ENCODE measurements at places on chromosomes 3 and 15.

DNA sequence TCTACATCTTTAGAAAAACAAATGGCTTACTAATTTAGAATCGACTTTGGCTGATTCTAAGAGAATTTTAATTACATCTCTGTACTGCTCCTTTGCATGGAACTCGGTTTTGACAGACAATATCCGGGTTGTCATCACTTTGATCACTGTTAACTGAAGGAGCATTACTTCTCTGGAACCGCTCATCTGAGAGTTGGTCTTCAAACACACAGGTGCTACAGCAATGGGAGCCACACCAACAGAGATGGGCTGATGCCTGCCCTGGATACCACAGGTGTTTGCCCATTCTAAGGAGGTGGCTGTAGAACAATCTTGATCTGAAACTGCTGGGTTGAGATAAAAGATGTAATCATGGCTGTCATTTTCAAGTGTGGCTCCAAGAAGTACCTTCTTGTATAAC lies 21.6 kb downstream of the LINS1 start:
- no peak for DNase-seq

GRCh38 chr3:110383356-110383755 lies 688.3 kb upstream of the NECTIN3 start:
- DNase-seq, result no peak

- DNase-seq, result no peak
These were observed 95.1 kb upstream of the PHLDB2 start for GRCh38 chr3:111763968-111764367.

DNA sequence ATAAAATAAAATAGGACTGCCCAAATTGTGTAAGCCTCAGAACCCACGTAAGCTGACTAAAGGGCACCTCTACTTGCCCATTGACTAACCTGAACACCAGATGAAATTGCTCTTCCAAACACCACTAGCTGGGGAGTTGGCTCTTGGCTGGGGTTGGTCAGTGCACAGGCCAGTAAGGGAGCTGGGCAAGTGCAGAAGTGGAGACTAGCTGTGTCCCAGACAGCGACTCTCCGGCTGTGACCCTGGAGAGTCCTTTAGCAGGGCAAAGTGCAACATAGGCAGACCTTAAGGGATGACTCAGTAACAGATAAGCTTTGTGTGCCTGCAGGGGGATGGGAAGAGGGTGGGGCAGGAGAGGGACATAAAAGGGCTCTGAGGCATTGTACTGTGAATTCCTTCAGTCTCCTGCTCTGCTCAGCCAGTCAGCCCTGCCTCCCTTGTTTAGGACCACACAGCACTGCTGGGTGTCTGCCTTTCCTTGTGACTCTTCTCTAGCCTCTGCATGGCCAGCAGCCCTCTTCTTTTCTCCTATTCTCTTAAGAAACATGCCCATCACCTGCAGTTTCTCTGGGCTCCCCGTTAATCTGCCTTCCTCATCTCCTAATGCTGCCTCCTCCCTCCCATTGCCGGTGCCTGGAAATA lies 13.2 kb downstream of the NR1I2 start:
- DNase-seq, result no peak

DNA sequence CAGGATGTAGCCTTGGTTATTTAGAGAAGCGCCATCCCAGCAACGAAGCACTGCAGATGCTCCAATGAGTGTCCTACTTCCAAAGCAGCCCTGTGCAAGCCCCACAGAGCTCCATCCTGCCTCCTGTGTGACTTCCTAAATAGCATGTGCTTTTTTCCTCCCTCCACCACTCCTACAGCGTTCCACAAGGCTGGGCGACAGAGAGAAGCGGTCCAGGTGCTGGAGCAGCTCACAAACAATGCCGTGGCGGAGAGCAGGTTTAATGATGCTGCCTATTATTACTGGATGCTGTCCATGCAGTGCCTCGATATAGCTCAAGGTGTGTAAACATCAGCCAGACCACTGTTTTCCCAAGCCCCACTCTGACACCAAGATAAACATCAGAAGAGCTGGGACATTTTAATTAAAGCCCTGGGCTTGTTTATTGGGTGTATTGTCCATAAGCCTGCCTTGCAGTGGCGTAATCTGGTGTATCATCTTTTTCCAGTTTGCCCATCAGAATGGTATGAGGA lies 22.2 kb upstream of the RHO start:
- DNase-seq, result no peak

DNA sequence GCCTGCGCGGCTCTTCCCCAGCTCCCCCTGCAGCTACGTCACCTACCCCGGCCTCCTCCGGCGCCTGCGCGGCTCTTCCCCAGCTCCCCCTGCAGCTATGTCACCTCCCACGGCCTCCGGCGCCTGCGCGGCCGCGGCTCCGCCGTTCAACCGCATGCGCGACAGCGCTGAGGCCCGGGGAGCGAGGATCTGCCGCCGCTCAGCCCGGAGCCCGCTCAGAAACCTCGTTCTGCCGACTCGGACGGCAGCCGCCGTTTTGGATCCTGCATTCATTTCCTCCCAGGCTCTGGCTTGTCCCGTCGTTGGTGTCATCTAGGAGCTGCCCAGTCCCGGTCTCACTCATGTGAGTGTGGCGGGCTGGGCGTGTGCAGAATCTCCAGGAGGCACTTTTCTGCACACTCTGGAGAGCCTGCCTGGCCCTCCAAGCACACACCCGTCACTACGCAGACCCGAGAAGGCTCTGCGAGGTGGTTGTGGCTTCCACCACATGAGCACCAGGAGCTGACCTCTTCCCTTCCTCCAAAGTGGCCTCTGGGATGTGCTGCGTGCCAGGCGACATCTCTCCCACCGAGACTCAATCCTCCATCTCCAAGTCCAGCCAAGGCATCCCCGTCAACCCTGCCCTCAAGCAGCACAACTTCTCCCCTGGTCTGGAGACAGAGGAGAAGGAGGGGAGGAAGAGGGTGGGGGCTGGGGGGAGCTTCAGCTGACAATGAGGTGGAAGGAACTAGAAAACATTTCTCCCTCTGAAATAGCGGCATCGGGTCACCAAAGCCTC lies 165.3 kb downstream of the CHSY1 start:
- DNase-seq, result no peak

DNA sequence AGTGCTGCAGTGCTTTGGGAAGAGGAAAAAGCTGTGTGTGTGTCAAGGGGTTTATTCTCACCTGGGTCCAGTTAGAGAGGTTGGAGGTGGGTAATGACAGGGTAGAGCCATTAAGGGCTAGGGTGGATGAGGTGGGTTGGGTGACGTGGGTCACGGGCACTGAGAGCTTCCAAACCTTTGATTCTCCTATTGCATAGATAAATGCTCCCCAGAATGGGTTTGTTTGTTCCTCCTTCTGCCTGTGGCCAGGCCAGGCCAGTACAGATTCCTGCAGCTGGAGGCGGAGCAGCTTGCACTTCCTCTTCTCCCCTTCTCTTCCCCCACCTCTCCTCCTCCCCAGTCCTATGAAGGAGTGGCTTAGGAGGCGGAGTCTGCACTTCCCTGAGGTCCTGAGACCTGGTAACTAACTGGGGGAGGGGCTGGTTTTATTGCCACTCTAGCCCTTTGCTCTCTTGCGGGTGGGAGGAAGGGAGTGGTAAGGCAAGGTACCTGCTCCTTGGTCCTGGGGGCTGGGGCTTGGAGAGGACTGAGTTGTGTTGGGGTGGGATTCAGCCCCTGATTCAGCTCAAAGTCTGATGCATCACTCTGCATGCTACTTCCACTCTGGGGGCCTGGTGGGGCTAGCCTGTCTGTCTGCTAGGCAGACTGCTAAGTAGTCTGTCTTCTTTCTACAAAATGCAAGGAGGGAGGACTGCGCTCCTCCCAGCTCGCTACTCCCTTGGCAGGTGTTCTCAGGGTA lies 3.5 kb downstream of the SPINT1 start:
- DNase-seq, result no peak

DNA sequence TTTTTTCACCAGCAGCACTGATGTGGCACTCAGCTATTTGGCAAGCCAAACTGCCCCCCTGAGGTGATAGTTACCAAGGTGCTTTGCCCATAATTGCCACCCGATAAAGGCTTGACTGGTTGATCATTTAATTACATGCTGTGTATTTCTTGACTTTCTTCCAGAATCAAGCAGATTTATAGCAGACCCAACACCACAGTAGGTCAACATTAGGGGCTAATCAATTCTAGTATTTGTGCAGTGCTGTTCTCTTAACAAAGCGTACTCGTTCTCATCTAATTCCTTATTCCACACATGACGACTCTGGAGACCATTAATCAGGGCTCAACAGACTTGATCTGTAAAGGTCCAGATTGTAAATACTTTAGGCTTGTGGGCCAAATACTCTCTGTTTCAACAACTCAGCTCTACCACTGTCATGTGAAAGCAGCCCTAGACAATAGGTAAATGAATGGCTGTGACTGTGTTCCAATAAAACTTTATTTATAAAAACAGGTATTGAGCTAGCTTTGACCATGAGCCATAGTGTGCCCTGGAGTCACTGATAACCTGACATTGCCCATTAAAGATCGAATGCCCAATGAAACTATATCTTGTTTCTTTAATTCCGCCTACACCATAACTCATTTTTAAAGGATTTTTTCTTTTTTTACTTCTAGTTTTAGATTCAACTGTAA lies 119.1 kb upstream of the TMC3 start:
- no peak for DNase-seq

DNA sequence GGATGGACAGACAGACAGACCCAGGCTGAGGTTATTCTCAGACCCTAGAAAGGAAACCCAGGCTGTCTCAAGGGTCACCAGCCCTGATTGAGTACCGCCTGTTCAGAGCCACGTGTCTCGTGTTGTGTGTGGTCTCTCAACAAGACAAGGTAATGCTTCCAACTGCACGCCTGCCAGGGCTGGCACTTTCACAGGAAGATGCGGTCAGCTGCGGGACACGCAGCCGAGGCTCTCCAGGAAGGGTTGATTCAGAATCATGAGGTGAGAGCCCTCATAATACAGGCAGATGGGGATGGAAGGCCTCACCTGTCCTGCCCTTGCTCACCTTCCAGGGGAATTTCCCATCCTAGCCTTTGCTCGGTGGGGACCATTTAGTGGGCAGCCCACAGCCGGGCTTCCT lies 81.4 kb downstream of the TOP2B start:
- DNase-seq, result no peak

DNA sequence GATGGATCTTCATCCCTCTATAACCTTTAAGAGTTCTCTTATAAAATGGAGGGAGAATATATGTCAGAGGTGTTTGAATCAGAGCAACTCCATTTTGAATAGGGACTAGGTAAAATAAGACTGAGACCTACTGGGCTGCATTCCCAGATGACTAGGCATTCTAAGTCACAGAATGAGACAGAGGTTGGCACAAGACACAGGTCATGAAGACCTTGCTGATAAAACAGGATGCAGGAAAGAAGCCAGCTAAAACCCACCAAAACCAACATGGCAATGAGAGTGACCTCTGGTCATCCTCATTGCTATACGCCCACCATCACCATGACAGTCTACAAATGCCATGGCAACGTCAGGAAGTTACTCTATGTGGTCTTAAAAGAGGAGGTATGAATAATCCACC lies 211.0 kb downstream of the GBE1 start:
- DNase-seq, result no peak

- no peak for DNase-seq
These were observed 687.0 kb upstream of the NECTIN3 start for GRCh38 chr3:110384601-110385000.

DNA sequence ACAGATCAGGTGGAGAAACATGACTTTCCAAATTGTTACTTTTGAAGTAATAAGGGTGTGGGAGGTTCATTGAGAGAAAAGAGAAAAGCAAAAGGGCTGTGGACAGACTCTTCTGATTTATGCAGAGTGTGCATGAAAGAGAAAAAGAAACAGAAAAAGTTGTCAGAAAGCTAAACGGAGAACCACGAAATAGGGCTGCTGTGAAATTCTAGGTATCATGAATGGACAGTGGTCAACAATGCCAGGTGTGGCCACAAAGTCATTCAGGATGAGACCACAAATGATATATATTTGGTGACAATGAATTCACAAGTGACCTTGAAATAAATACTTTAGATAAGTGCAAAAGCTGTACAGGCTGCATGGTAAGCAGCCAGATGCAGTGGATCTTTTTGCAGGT lies 170.1 kb downstream of the IL5RA start:
- DNase-seq, result no peak

DNA sequence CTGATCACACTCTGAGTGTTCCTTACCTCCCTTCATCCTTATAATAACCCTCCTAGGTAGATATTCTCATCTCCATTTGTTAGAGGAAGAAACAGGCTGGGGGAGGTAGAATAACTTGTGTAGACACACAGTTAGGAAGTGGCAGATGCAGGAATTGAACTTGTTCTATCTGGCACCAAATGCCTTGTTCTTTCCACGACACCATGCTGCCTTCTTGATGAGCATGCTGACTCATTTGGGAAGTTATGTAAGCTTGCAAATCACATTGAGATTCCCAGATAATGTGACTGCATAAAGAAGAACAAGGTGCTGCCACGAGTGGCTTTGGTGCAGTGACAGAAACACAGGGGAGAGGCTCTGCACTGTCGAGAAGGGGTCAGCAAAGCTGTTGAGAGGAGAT lies 27.5 kb upstream of the NDUFB4 start:
- no peak for DNase-seq

GRCh38 chr3:5010706-5011554 lies 31.7 kb downstream of the BHLHE40 start:
- DNase-seq, result no peak
